ENCODE measurements at places on chromosomes 4 and X. TPM values are rescaled to one million over a fixed set of nuclear protein-coding genes. Genes with fewer than 3 reads are reported as not detected.

Gene CDS1
- 28.6 TPM for total RNA-seq

Gene ARHGAP6
- 1.7 TPM for total RNA-seq

Gene SPANXD
- not detected for total RNA-seq

Gene HMX1
- total RNA-seq, result not detected

Gene SHROOM3
- total RNA-seq, result 50.9 TPM

Gene NAP1L2
- total RNA-seq, result 0.97 TPM

Gene DCAF8L1
- not detected for total RNA-seq

Gene CD38
- 1.1 TPM for total RNA-seq

Gene SH3RF1
- total RNA-seq, result 9.3 TPM

Gene RAB40A
- total RNA-seq, result 1.1 TPM

Gene SSX5
- not detected for total RNA-seq

Gene SLC9B2
- total RNA-seq, result 11.3 TPM

Gene ERAS
- total RNA-seq, result not detected

Gene TRIM2
- 18.9 TPM for total RNA-seq

Measured in esophagus squamous epithelium (tissue), 5 donors.